ENCODE measurements at places on chromosomes 3 and 15. TPM values are rescaled to one million over a fixed set of nuclear protein-coding genes. Genes with fewer than 3 reads are reported as not detected.

B3GNT5 gene
- total RNA-seq: 38.3 TPM

BTD gene
- total RNA-seq: 5.8 TPM

SLC51A gene
- total RNA-seq: not detected

ARL6 gene
- 8.3 TPM for total RNA-seq

GRCh38 chr3:119841808-119842471 lies 60.0 kb downstream of the NR1I2 start:
- DNase-seq: no peak

- no peak for DNase-seq
These were observed 7.6 kb downstream of the C15orf61 start for GRCh38 chr15:67528513-67528912.

GRCh38 chr3:153260681-153261080 lies 98.7 kb downstream of the RAP2B start:
- DNase-seq: no peak

DNA sequence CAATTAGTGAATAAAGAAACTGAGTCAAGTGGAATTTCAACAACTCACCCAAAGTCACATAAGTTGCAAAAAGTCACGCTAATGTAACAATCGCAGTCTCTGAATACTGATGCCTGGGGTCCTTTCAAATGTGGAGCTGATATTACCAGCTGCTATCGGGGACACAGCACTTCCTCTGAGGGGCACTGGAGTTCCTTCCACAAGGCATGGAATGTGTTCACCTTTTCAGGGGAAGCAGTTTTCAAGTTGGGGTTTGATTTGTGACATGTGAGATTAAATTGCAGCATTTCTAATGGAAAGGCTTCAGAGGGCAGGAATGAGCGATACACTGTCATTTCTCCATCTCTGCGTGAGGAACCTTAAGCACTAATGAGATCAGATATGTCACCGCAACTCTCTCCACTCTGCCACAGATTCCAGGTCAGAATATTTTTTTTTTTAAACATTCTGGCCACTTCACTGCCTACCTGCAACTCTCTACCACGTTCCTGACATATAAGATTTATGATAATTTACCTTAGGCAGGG lies 807.2 kb upstream of the CFAP20DC start:
- DNase-seq: no peak

DNA sequence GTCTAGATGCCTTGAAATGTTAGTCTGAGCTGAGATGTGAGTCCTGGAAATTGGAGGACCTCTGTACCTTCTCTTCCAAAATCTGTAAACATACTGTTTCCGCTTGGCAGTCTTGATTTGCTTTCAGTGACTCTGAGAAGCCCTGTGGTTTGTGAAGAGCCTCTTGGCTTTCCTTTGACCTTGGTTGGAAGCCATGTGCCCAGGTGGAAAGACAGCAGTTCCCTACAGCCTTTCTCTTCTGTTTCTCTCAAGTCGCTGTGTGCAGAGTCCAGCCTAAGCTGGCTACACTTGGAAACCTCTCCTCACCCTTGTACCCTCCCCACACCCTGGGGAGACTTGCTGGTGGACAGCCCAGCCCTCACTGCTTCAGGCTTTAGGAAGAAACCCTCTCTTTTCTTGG lies 129.8 kb upstream of the CTDSPL start:
- DNase-seq: no peak

GRCh38 chr15:45120081-45120972 lies 6.2 kb downstream of the DUOXA2 start:
- no peak for DNase-seq

DNA sequence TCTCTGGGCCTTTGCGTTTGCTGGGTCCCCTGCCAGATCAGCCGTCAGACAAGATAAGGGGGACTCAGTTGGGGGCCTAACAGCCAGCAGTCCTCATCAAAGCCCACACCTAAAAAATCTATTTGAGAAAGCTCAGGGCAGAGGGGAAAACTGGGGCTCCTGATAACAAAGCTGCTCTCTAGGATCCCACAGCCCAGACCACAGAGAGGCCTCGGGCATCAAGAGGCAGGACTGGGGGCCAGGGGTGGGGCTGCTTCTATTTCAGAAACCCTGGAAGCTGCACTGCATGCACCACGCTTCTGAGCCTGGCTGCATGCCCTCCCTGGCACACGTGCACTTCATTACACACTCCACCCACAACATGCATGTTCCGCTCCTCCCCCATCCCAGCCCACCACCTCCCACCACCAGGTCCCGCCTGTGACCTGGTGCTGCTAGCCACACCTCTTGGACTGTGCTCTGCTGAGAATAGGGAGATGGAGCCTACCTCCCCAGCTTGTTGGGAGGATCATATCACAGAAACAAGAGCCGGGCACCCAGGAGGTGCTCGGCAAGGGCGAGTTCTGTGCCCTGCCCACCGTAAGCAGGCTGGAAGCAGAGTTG lies 26.6 kb downstream of the FBLN2 start:
- no peak for DNase-seq

Data from neural crest cell (in vitro differentiated cells).